NCI-H187 (cell line): ENCODE measurements at places on chromosomes 3 and 15.

DNA sequence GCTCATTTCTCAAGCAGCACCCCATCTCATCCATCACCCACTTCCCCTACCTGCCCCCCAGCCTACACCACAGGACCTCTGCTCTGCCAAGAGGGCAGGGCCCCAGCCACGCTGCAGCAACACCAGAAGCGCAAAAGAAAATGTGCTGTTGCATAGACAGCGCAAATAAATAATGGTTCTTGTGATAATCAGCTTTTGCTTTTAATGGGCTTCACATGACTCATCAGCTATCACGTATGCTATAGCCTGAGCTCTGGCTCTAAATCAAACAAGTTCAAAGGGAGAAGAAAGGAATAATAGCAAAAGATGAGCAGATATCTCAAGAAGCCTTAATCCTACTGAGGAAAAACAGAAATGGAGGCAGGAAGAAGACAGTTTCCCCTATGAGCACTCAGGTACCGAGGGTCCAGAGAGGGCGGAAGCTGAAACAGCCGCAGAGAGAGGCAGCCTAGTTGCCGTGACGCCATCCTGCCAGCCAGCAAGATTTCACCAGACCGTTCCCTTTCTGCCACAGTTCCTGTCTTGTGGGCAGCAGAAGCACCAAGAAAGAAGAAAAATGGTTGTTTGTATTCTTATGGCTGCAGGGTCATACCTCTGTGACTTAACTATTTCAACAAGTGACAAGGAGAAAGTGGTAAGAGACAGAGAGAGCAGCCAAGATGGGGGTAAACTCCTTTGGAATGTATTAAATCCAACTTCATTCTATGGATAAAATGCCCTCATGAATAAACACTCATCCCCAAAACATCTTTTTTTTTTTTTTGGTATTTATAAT, 22.0 kb downstream of the RAB27A start:
- DNase-seq, result no peak

DNA sequence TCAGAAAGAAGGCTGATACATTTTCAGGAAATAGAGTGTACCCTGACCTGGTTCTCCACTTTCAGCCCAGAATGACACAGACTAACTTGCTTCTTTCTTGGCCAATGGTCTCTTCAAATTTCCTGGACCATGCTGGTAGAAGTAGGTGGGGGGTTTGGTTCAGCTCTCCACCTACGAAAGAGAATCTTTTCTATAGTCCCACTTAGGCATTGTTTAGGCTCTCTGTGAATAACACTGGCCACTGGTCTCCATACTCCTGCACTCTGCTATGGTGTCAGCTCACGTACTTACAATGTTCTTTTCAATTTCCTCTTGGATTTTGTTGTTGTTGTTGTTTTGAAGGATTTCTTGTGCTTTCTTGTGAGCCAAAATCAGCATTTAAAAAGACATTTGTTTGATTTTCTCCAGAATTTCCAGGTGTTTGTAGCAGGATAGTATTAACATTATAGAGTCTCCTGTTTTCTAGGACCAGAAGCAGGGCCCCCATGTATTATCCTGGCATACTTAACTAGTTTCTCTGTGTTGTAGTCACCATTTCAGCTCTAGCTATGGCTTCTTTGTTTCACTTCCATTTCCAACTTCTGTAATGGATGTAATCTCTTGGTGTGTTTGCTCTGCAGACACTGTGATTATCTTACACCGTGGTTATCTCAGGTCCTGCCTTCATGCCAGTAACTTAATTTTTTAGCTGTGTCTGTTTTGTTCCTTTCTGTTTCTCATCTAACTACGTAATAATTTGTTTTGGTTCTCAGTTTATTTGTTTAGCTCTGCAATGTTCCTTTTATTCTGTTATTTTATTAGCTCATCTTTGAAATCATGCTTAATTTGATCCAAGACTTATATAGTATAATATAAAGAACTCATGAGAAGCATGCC, 61.4 kb downstream of the CHRNA7 start:
- DNase-seq, result no peak

DNA sequence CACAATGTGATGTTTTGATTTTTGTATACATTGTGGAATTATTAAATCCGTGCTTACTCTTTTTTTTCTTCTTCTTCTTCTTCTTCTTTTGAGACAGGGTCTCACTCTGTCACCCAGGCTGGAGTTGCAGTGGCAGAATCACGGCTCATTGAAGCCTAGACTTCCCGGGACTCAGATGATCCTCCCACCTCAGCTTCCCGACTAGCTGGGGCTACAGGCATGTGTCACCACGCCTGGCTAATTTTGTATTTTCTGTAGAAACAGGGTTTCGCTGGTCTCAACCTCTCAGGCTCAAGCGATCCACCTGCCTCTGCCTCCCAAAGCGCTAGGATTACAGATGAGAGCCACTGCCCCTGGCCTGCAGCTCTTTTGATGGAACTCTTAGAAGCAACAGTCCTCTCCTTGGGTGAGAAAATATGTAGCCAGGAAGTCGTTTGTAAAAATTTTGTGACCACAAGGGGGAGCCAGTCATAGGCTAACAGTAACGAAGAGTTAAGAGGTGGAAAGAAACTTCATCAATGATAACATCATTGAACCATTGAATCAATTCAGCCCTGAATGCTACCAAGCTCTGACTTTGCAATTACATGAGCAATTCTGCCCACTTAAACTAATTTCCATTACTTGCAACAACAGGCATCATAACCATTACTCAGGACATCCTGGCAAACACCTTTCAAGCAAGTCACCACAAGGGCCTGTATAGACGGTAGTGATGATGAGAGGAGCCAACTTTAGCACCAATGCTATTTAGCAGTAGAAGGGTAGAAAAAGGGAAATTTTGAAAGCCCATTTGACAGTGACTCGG, 16.7 kb upstream of the CMTM7 start:
- no peak for DNase-seq

GRCh38 chr3:132134611-132135010, 99.8 kb upstream of the CPNE4 start:
- DNase-seq, result no peak

GRCh38 chr15:59366333-59367021, 6.2 kb downstream of the MYO1E start:
- DNase-seq, result no peak

DNA sequence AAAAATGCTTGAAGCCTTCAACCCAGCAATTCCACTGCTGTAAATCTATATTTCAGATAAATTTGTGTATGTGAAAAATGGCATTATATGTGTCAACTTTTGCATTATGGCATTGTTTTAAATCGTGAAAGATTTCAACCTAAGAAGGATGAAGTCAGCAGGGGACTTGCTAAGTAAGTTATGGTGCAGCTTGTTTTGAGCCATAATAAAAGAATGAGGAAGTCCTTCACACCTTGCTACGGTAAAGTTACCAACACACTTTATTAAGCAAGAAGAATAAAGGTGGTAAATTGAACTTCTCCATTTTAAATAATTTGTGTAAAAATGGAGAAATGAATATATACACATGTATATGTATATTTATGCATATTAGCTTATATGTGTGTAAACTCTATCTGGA, 371.4 kb downstream of the ROBO2 start:
- no peak for DNase-seq

DNA sequence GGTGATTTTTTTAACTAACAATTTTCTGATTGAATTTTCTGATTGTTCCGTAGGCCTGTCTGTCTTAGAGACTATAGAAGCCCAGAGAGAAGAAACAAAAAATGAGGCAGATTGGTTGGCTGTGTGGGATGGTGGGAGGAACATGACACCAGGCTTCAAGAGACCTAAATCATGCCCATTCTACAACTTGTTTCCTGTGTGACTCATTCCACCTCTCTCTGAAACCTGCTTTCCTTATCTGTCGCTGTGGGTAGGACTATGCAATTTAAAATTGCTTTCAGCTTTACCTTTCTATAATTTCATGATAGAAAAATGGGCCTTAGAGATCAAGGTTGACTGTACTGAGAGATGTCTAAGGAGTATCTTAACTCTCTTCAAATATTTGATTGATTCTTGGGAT, 44.5 kb downstream of the OXNAD1 start:
- no peak for DNase-seq

DNA sequence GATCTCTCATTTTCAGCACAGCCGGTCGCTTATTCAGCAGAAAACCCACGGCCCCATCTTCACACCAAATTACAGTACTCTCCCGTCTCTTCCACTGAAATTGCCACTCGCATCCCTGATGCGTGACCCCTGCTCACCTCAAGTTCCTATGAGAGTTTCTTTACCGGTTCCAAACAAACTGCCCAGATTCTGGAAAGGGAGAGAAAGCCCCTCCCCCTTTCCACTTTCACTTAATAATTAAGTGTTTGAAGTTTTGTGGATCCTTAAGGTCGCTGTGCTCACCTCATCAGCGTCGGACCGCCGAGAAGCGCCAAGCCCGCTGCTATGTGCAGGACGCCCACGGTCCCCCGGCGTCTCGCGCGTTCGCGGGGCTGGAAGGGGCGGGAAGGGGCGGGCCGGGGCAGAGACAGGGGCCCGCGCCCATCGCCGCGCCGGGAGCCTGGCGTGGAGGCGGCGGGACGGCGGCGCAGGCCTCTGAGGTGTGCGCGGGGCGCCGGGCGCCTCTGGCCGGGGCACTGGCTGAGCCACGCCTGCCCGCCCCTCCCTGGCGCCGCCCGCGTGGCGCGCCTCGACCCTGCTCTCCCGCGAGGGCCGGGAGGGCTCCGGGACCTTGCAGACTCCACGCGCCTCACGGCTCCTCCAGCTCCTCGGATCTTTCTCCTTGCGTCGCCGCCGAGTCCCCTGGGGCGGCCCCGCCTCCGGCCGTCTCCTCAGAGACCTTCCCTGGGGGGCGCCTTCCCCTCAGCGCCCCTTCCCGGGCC, at the start of gene GPR156:
TSS of gene GPR156 (minus strand) at position 476 of the 761 bp plus-strand sequence. CDS start 41,124 bp downstream, outside the sequence.
- DNase-seq, result no peak

- no peak for DNase-seq
Observed at GRCh38 chr15:32918547-32918946, 200.7 kb downstream of the GREM1 start.

GRCh38 chr15:32861174-32861573, 143.4 kb downstream of the GREM1 start:
- no peak for DNase-seq

DNA sequence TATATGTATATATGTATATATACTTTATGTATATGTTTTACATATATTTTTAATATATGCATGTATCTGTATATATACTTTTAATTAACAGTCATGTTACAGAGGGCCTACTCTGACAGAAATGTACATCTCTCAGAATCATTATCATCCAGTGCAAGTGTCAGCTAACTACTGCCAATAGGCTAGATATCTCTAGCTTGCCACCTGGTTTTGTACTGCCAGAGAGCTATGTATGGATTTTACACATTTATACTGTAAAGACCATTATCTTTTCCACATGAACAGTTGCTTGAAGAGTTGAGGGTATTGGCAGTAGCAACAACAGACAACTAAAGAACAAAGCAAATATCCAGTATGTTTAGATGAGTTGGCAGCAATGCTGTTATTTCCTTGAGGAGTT, 99.7 kb upstream of the VGLL3 start:
- no peak for DNase-seq

DNA sequence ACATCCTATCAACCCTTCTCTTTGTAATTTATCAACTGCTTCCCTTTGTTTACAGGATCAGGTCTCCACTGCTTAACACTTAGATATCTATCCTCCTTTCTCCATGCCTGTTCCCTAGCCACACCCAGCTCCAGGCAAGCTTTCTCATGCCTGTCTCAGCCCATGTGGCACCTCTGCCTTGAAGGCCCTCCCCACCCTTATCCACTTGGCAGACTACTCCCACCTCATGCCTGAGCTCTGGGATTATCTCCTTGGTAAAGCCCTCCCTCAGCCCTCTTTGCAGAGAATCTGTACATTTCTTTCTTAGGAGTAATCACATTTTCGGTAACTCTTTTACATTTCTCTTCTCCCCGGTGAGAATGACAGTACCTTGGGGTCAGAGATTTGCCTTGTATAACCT, 96.0 kb downstream of the ATP1B3 start:
- no peak for DNase-seq

DNA sequence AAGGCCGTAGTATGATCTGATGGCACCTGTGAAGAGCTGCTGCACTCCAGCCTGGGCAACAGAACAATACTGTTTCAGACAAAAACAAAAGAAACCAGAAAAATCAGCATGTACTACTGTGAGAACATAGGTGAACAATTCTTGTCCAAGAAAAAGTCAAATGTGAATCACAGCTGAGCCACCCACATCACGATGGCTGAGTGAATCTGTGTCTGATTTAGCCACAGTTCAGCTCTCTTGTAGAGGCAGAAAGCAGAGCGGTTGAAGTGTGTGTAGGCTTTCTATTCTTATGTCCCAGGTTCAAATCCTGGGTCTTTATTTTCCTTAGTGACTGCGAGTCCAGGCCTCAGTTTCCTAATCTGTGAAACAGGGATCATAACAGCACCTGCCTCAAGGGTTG, 4.4 kb upstream of the FURIN start:
- no peak for DNase-seq

- DNase-seq, result no peak
Observed at GRCh38 chr15:27589260-27589659, 509.9 kb downstream of the OCA2 start.
